Foreskin keratinocyte (primary cell): ENCODE measurements at places on chromosomes 2 and 18.

GRCh38 chr2:86789687-86790133, 1.0 kb downstream of the CD8A start:
- no peak for DNase-seq

GRCh38 chr2:177970670-177971454, 101.7 kb downstream of the PDE11A start:
- peak; percentile 35 for DNase-seq

DNA sequence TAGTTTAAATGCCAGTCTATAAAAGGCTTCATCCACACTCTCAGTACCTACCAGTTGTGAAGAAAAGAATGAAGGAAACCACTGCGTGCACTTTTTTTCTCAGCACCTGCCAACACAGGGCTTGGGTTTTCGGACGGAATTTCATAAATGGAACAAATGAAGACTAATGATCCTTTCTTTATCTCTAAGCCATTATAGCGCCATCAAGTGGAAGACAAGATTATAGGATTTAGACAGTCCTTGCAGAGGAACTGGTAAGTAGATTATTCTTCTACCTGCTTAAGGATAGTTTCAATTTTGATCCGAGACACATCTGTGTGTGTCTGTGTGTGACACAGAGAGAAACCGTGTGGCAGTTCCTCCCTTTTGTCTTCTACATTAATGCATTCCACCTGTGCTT, 245.6 kb downstream of the NRXN1 start:
- DNase-seq: no peak

- no peak for DNase-seq
Measured at GRCh38 chr2:3680548-3681345, 22.6 kb upstream of the DCDC2C start.

DNA sequence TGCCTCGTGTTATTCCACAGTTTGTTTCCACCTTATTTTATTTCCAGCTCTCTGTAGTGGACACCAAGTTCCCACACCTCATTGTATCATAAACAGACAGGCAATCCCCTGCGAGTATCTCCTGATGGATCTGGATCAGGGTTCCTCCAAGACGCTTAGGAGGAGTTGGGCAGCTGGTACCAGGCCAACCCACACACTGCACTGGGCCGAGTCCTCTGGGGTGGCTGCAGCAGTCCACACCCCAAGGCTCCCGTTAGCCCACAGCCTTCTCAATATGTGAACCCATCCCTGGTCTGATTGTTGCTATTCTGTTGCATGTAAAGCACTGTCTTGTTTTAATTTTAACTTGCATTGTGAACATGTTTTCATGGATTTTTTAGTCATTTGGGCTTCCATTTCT, 178.8 kb upstream of the RAB6C start:
- DNase-seq: no peak

DNA sequence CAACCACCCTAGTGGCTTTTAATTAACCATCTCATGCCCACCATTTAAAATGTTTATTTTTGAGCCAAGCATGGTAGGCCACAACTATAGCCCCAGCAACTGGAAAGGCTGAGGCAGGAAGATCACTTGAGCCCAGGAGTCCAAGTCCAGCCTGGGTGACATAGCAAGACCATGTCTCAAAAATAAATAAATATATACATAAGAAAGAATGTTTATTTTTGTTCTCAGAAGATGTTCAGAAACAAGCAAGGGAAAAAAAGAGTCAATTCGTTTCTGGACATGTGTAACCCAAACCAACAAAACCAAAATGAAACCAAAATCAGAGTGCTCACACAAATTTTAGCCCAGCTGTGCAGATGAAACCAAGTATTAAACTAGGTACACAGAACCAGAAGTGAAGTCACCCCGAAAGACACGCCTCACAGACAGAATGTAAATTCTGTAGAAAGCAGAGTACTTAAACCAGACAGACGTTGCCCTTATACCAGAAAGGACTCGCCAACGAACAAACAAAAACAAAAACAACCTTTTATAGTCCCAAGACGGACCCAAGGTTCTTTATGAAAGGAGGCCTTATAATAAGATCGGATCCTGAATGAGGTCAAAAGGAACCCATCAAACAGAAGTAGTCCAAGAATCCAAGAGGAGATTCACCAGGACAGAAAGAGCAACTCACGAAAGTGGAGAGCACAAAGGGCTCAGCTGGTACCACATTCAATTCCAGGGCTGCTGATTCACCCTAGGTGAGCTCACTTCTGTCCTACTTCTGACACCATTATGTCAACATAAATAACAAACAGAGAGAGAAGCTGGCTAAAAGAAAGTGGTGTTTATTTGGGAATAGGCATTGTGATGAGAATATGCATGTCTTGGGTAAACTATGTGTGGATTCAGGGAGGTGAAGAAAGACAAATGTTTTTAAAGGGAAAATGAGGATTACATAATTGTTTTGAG, 31.8 kb upstream of the MTCL1 start:
- no peak for DNase-seq

GRCh38 chr18:27707201-27707600, 469.7 kb downstream of the CDH2 start:
- no peak for DNase-seq

GRCh38 chr18:57436191-57436964, 1.2 kb downstream of the ONECUT2 start:
- no peak for DNase-seq

DNA sequence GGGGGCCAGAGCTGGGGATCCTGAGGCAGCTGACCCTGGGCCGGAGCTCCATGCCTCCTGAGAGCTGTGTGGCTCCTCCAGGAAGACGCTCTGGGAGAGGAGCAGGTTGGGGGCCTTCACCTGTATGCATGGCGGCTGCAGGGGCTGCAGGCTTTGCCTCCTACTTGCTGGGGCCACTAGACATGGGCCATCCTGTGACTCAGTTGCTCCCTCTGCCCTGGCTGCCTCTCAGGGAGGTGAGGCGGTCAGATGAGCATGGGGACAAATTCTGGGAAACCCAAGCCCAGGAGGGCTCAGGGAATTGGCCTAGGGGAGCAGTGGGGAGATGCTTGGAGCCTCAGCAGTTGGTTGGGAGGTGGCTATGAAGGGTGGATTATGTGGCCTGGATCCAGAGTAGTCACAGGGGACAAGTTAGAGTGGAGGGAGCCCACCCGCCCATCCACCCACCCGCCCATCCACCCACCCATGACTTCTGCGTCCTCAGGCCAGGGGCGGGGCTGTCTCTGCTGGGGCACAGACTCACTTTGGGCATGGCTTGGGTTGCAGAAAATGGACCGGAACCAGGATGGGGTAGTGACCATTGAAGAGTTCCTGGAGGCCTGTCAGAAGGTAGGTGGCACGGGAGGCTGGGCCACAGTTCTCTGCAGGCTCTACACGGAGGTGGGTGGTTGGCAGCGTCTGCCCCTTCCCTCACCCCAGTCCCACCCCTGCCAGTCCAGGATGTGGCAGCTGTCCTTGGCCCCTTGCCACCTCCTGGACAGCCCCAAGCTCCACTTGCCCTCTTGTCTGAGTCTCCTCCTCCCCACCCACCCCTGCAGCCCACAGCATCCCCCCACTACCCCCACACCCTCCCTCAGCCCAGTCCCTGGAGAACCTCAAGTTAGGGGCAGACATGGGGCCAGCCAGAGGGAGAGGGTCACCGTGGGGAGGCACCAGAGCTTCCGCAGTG, 19.5 kb upstream of the FAHD2A start:
- DNase-seq: no peak

DNA sequence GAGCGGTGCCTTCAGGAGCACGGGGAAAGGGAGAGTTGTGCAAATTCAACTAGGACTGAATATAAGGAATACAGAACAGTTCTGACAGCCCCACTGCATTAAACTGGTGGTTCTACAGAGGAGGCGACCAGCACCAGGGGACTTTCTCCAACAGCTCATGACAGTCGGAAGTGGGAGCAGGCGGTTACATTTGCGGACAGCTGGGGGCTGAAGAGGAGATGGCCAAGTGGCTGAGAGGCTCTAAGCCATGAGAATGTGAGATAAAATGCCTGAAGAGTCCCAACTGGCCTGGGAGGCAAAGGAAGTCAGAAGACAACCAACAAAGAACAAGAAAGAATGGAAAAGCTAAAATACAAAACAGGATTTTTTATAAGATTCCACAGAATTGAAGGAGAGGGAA, 141.3 kb downstream of the L3MBTL4 start:
- DNase-seq: no peak

GRCh38 chr2:25314514-25315315, 27.0 kb downstream of the DNMT3A start:
- no peak for DNase-seq

DNA sequence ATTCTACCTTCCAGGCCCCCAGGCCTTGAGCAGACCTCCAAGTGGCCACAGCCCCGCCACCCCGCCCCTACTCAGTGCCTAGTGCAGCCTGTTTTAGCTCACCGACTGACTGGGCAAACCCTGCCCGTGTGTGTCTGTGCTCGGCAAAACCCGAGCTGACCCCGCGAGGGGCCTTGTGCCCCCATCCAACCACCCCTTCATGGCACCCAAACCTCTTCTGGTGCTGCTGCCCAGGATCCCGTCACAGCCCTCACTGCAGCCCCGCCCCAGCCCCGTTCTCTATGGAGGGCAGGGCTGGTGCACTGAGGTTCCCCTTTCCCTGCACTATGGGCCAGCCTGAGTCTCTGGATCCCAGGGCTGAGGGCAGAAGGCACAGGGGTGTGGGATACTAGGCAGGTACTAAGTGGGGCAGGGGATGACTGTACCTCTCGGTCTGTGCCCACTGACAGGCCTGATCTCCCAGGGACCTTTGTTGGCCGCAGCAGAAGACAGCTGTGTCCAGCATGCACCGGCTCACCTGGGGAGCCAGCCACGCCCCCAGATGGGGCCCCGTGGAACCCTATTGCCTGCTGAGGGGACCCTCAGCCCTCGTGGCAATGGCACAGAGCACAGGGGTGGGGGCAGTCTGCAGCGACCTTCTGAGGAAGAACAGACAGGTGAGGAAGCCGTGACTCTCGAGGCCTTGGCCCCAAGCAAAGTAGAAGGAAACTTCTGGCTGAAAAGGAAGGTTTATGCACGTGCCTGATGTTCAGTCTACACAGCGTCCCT, 69.9 kb upstream of the OTOS start:
- no peak for DNase-seq

GRCh38 chr18:10226971-10227370, 227.5 kb upstream of the APCDD1 start:
- DNase-seq: no peak

GRCh38 chr18:76434452-76434851, 60.6 kb downstream of the ZNF516 start:
- DNase-seq: no peak

- peak; percentile 78 for DNase-seq
Measured at GRCh38 chr2:61770746-61771145, 83.1 kb downstream of the FAM161A start.

DNA sequence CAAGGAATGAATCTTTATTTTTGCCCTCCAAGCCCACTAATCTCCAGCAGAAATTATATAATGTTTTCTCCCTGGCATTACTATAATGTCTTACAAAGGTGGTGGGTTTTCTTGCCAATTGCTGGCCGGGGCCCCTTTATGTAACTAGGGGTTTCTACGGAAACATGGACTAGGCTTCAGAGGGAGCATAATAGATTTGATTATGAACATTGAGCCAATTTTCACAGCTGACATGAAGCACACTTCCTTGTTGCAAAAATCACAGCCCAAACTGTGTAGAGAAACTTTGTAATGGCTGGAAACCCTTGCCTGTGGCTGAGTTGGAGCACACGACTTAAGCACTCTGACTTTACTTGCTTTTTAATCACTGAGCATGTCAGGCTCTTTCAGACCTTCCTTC, 3.8 kb upstream of the CYRIA start:
- no peak for DNase-seq

- DNase-seq: no peak
Measured at GRCh38 chr2:69097148-69097610, 84.2 kb downstream of the ANTXR1 start.

DNA sequence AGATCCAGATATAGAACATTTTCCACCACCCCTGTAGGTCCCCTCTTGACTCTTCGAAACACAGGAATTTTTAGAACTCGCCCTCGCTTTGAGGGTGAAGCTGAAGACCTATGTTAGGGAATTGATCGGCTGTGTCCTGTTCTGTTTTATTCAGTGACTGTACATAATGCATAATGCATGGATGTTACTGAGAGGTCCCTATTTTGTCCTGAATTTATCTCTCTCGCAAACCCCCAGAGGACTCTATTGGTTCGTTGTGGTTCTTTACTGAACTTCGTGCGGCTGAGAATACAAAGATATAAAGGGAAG, 431 bp upstream of the EIF5B start:
- DNase-seq: no peak

- no peak for DNase-seq
Measured at GRCh38 chr18:79933765-79934164, 17.7 kb downstream of the SLC66A2 start.

- DNase-seq: peak; percentile 18
Measured at GRCh38 chr2:235116885-235117492, 165.2 kb downstream of the SH3BP4 start.

- DNase-seq: no peak
Measured at GRCh38 chr2:232142049-232142448, 180.5 kb downstream of the DIS3L2 start.

GRCh38 chr18:13492314-13492713, 234.0 kb downstream of the FAM210A start:
- no peak for DNase-seq

GRCh38 chr18:46715062-46715461, 41.8 kb downstream of the ST8SIA5 start:
- DNase-seq: no peak

- no peak for DNase-seq
Measured at GRCh38 chr2:46193356-46193755, 103.9 kb upstream of the EPAS1 start.

GRCh38 chr2:113877711-113878598, 11.9 kb upstream of the ACTR3 start:
- DNase-seq: no peak

DNA sequence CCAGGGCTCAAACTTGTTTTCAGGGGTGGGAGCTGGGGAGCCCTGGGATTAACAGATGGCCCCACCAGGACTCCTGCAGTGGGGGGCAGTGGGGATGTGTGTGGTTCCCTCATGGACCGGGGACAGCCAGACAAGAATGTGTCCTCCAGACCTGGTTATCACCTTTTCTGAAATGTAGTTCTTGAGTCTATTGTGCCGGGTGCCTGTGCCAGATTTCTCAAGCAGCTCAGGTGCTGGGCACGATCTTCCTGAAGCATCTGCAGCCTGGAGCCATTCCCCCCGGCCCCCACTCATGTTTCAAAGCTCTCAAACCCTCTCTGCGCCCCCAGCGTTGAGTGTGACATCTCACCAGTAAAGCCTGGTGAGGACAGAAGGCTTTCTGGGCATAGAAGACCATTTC, 48.4 kb upstream of the HAAO start:
- DNase-seq: no peak

GRCh38 chr2:232431705-232432590, 24.0 kb upstream of the ALPI start:
- no peak for DNase-seq

GRCh38 chr18:26706911-26707351, 158.6 kb downstream of the AQP4 start:
- no peak for DNase-seq

- DNase-seq: no peak
Measured at GRCh38 chr2:192004188-192004963, 157.5 kb upstream of the CAVIN2 start.
